Activated CD8-positive, alpha-beta T cell treated with anti-CD3 and anti-CD28 coated beads, Interleukin-2, amount 10 ng/mL, durations not matched to agents 7 days and 5 days (primary cell): ENCODE measurements at places on chromosomes 11 and 22.

DNA sequence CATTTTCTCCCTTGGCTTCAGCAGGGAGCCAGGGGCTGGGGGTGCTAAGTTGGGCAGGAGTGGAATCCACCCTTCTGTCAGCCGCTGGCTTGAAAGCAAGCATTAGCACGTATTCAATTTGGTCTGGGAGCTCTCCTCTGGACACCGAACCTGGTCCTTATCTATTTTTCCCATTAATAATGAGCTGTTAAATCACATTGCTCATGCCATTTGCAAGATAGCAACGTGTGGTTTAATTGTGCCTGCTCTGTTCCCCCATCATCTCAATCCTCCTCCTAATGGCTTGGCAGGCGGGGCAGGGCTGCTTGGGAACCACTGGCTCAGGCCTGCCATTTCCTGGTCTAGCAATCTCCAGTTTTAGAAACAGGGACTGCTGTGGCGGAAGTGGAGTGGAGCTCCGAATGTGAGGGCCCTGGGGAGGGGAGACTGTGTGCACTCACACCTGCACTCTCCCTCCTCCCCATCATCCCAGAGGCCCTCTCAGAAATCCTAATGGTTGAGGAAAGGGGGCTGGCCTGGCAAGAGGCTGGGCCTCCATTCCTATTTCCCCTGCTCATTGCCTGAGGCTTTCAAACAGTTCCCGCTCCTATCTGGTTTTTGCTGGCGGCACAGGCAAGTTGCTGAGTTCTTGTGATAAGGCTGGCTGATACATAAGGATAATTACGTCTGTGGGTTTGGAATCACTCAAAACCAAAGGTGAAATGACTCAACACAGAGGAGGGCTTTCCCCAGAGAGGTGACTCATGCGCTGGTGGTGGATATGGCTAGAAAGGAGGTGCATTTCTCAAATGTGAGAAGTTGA is 201.2 kb upstream of the E2F8 start:
- peak; percentile 29 for DNase-seq

- peak; percentile 48 for DNase-seq
Measured at GRCh38 chr11:47355283-47356128, 3.0 kb upstream of the MYBPC3 start.

DNA sequence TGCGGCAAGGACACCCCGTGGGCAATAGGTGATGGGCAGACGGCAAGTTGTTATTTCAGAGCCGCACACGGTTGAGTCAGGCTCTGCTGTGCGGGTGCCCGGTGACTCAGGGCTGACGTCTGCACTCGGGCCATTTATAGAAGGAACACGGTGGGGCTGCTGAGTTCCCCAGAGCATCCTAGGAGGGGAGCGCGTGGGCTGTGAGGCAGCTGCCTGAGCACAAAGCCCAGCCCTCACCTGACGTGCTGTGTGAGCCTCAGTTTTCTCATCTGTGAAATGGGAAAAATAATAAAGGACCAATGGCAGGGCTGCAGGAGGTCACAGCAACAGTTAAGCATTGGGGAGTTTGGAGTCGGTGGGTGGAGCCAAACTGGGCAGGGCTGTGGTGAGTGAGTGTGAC is 11.3 kb upstream of the RHOD start:
- DNase-seq = no peak

DNA sequence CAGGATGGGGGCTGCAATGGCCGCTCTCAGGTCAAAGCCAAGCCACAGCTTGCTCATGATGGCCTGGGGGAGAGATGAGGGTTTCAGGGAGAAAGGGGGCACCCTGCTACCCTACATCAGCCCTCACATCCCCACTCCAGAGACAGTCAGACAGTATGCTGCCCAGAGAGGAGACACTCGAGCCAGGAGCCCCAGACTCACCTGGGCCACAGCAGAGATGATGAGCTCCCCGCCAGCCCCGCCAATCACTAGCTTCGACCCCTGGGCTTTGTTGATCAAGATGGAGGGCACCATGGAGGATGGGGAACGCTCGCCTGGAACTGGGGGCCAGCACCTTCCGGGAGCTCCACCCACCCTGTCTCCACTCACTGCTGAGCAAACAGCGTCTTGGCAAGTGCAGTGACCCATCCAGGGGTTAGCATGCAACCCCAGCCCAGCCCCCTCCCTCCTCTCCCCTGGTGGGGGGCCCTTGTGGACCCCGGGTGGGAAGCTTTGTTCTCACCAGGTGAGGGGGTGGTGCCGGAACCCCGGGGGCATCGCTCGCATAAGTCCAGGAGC is 19.8 kb downstream of the GGT5 start:
- DNase-seq = no peak

- DNase-seq = no peak
Measured at GRCh38 chr11:19728436-19728835, 15.8 kb downstream of the NAV2 start.

DNA sequence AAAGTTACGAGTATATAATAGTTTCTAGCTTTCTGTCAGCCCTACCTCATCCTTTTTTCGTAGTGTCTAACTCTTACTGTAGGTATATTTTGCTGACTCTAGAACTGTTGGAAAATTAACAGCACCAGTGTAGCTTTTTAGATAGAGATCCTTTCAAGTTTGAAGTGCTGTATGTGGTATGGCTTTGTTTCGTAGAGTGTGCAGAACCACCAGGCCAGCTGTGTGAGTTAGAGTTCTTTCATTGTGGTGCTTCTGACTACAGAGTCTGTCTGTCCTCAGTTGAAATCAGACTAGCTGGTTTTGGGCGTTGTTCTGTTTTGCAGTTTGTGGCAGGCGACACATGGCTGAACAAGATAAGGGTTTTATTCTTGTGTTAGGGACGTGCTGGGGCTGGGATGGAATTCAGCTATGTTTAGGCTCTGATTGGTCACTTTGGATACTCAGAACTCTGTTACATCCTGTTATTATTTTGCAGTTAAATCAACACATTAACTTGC is 3.2 kb downstream of the ARHGEF12 start:
- DNase-seq = peak; percentile 26

DNA sequence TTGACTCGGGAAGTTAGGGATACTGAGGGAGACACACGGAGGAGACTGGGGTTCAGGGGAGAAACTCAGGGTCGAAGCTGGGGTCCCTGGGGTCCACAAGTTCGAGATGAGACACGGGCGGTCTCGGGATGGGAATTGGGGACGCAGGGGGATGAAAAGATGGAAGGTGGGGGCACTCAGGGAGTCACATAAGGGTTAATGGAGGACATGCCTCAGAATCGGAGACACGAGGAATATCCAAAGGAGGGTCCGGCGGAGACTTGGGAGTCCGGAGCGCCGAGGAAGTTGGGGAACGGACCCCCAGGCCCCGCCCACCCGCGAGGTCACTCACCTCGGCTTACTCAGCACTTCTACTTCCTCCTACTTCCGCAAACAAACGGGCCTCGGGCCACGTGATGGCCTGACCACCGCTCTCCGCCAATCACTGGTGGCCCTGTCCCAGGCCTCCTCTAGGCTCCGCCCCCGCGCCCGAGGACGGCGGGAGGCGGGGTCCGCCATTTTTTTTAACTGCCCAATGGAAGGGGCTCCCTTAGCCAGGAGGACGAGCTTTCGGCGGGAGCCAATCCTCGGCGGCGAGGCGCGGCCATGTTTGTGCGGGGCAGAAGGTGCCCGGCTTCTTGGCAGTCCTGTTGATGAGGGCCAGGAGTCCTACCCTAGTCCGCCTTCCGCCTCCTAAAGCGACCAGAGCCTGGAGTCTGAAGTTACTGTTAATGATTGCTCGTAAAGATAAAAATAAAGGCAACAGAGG is at the start of gene PLA2G6:
Gene PLA2G6, minus strand, starts transcription at position 378 of the 748 bp plus-strand sequence. CDS start 12,404 bp downstream, outside the sequence.
- DNase-seq = peak; percentile 99

GRCh38 chr11:124876818-124877630 is 11.8 kb downstream of the ROBO3 start:
- no peak for DNase-seq

GRCh38 chr11:9070749-9071491 is 20.5 kb downstream of the SCUBE2 start:
- DNase-seq = no peak

DNA sequence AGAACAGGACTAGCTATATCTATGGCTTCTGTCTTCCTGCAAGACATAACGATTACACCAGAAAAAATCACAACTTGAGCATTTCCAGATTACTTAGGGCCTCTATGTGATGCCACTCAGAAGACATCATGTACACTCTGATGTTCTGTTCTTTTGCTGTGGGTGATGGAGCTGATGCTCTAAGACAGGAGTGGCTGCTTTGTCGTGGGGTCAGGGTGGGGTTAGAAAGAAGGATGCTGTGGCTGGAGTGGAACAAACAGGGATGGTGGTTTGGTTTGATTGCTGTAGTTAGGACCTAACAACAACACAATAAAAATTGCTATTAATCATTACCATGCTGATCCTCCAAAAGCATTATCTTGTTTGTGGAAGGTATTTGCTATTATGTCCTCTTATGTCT is 120.3 kb upstream of the ARHGAP20 start:
- DNase-seq = no peak

DNA sequence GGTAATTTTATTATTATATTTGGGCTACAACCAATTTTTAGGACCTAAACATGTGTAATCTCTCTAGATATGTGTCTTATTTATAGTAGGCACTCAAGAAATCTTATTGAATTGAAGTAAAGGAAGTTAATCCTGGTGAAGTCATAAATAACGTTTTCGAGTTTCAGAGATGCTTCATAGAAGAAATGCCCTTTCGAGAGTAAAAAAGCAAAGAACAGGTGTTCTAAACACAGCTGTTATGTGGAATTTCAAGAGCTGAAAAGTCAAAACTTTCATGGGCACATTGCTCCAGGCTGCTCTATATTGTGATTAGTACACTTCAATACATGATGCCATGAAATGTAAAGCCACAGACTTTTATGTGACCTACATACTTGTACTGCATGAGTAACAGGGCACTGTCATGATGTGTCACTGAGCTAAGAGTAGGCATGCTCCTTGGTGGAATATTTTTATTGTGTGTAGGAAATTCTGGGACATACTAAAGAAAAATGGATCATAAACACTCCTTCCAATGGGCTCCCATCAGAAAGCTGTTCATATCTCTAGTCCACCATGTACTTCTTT is 7.2 kb upstream of the ELMOD1 start:
- no peak for DNase-seq

GRCh38 chr11:2220173-2220771 is 48.7 kb upstream of the TH start:
- no peak for DNase-seq

DNA sequence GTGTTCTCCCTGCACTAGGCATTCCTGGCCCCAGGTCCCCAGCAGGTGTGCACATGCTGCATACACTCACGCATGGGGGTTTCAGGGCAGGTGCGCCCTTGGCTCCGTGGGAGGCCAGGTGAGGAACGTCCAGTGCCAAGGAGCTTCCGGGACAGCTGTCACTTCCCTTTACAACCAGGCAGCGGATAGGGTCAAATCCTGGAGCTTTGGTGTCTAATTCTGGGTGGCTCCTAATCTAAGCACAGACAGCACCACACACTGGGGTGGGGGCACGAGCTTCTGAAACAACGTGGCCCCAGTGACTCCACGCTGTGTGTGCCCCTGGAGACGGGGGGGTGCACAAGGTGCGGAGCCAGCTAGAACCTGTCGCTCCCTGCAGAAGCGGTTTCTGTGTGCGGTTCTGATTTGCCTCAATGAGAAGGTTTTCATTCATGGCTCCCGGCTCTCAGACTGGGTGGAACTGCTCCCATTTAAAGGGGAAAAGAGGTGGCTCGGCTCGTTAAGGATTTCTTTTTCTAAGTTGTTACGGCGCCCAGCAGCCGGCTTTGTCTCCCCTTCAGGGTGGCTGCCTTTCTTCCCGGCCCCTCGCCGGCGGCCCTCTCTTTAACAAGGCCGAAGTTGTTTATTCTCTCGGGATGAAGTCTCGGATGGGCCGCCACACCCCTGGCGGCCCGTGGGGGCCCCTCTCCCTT is 5.0 kb downstream of the CCND1 start:
- DNase-seq = no peak

DNA sequence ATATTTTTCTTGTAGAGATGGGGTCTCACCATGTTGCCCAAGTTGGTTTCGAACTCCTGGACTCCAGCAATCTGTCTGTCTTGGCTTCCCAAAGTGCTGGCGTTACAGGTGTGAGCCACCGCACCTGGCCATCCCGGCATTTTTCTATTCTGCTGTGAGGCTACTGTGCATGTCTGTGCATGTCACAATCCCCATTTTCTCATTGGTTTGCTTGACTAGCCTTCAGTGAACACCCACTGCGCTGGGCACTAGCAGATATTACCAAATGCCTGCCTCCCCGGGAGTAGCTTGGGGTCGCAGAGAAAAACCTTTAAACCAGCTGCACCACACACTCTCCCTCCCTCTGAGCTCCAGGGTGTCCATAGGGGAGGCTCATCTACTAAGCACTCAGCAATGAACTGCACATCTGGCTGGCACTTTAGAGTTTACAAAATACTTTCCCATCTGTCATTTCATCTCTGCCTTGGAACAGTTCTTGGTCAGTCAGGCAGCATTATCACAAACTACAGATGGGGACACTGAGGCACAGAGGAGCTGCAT is 4.9 kb downstream of the CSNK1E start:
- no peak for DNase-seq

DNA sequence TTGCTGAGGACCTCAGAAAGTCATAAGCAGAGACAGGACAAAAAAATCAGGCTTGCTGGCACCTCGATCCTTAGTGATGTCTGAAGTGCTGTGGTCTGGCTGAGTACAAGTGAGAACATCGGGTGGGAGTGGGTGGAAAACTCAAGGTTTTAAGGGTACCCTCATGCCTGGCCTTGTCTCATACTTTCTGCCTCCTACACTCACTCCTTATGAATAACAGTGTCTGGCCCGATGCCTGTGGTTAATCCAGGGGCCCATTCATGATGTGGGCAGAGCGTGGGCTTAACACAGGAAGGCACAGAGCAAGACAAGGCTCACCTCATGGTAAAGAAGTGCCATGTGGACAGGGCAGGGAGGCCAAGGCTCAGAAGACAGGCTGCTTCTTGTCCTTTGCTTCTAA is 11.0 kb upstream of the UCP3 start:
- DNase-seq = no peak

GRCh38 chr22:19755722-19756287 is 4.8 kb upstream of the TBX1 start:
- no peak for DNase-seq

DNA sequence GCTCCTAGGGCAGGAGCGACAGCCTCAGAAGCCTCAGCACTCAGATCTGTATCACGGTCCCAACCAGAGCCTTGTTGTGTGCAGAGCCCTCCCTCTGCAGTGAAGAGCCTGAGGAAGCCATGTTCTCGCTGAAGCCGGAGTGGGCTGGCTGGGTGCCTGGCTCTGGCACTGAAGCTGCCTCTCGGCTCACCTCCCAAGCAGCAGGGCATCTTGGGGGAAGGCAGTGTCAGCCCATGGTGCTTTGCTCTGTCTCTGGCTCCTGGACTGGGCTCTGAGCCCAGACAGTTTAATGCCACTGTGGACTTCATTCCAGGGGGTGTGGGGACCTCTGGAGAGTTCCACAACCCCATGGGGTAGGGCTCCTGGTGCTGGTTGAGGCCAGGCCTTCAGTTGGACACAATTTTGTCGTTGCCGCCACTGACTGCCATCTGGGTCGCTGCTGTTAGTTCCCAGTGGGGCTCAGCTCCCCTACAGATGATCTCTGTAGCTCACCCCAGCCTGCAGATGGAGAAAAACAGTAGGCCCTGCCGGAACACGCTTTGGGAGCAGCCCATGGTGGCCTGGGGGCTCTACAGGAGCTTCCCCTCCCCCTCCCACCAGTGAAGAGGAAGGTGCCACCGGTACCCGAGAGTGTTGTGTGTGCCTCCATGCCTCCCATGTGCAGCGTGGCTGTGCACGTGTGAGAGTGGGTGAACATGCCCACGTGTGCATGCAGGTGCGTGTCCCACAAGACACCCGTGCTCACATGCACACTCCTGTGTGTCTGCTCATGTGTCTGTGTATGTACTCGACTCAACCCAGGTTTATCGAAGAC is 86.5 kb upstream of the B3GAT1 start:
- DNase-seq = no peak

GRCh38 chr22:47382164-47382890 is 619.9 kb downstream of the TBC1D22A start:
- DNase-seq = no peak
